GM12878 (cell line): ENCODE measurements at places on chromosomes 3 and 15. TPM values are rescaled to one million over a fixed set of nuclear protein-coding genes. Genes with fewer than 3 reads are reported as not detected.

Gene NEK10
- 0.15 and 0.29 TPM in 2 replicates for total RNA-seq

Gene CCDC14
- 37.1 and 39.9 TPM in 2 replicates for total RNA-seq

Gene BMF
- total RNA-seq, result 34.9 and 35.7 TPM in 2 replicates

Gene PRRT3
- total RNA-seq, result 17.0 and 18.0 TPM in 2 replicates

Gene CYP1A2
- not detected in 2 replicates for total RNA-seq

Gene TMF1
- total RNA-seq, result 18.5 and 19.0 TPM in 2 replicates

Gene GP9
- total RNA-seq, result not detected in 2 replicates

Gene GOLGA8J
- total RNA-seq, result not detected in 2 replicates

Gene GOLGA8K
- total RNA-seq, result not detected in 2 replicates

Gene CIP2A
- 25.8 and 26.6 TPM in 2 replicates for total RNA-seq

Gene ATP8B4
- total RNA-seq, result 0.23 and 0.56 TPM in 2 replicates

Gene PPIB
- total RNA-seq, result 404 and 424 TPM in 2 replicates

Gene GOLGA6A
- not detected in 2 replicates for total RNA-seq
